Femur (tissue), 1 donor: ENCODE measurements at places on chromosomes 1 and 21.

DNA sequence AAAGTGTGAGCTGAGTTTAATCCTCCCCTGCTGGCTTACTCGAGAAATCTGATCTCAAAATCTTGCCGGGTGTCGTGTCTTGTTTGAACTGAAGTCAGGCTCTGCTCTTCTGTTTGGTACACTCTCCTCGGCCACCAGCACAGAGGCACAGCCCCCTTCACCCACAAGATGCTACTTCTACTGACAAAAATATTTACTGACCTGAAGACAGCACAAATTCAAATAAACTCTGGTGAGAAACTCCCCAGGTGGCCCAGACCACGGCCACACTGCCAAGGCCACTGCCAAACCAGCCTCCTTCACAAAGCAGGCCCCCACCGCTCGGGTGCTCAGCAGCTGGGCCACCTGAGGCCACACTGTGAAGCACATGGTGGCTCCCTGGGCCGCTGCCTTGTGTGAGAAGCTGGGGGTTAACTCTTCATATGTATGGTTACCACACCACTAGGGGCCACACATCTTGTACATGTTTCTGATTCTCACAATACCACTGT is 80.6 kb downstream of the TGFBR3 start:
- no peak for DNase-seq

- DNase-seq = no peak
Measured at GRCh38 chr1:195754874-195755273, 853.4 kb downstream of the KCNT2 start.

DNA sequence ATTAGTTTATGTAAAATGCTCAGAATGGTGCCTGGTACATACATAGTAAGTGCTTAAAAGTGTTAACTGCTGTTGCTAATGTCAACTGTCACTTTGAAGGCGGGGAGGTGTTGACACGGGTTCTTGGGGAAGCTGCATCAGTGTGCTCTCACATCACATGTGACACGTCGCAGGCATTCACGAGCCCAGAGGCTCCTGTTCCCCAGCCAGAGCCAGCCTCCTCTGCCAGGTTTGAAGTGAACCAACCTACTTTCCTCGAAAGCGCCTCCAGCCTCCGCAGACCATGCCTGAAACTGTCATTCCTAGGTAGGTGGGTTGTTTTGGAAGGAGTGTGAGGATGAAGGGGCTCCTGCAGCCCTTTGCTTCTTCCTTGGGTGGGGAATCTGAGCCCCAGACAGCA is 13.8 kb downstream of the GALNT2 start:
- no peak for DNase-seq

DNA sequence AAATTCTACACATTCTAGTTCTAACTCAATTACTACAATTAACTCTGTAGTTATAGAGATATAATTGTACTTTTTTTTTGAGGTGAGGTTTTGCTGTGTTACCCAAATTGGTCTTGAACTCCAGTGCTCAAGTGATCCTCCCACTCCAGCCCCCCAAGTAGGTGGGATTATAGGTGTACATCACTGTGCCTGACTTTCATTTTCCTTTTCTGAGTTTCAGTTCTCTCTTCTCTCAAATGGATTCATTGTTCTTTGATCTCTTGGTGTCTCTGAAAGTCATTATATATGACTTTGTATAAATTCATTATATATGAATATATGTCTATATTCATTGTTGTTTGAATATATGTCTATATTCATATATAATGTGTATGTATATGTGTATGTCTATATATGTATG is 74.0 kb upstream of the GALNT2 start:
- DNase-seq = no peak

- peak; percentile 43 for DNase-seq
Measured at GRCh38 chr1:178057912-178058534, 35.9 kb upstream of the RASAL2 start.

GRCh38 chr21:15003463-15004135 is 61.2 kb downstream of the NRIP1 start:
- peak; percentile 23 for DNase-seq
